ENCODE measurements at places on chromosomes 1 and 21.

- DNase-seq = no peak
Measured at GRCh38 chr1:177809819-177810218, 160.0 kb downstream of the SEC16B start.

- DNase-seq = no peak
Measured at GRCh38 chr1:68814067-68814466, 317.2 kb upstream of the DEPDC1 start.

DNA sequence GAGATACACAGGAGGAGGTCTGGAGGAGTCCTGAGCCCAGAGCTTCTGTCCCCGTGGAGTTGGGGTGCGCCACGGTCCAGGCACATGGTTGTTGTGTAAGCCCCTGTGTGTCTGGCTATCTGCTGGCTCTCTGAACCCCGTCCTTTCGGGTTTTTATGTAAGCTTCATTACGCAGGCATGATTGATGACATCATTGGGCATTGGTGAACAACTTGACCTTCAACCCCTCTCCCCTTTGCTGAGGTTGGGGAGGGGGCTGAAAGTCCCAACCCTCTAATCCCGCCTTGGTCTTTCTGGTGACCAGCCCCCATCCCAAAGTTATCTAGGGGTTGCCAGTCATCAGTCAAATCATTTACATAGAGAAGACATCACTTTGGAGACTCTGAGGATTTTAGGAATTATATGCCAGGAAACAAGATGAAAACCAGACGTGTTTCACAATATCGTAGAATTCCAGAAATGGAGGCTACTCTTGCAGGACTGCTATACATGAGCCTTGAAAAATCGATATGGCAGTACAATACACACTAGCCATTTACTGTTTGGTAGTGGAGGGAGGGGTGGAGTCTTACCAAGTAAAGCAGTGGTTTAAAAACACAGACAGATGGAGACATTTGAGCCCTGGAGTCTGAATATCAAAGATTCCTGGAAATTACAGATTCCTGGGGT lies 69.8 kb upstream of the SCAF4 start:
- no peak for DNase-seq

DNA sequence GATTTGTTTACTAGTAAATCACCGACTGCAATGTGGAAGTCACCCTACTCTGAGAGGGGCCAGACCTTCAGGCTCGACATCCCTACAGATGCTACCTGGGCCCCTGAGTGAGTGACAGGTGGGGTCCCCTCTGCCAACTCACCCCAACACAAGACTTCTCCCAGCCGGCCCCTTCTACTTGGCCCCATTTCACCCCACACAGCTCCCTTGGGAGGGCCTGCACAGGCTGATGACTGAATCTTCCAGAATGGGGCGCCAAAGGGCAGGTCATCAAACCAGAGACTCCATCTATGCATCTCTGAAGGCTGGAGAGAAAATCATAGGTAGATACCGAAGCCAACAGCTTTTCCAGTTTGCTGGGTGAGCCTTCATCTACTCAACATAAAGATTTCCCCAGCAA lies 9.4 kb upstream of the S100A8 start:
- no peak for DNase-seq

GRCh38 chr1:67921725-67922489 lies 88.6 kb upstream of the GNG12 start:
- no peak for DNase-seq

DNA sequence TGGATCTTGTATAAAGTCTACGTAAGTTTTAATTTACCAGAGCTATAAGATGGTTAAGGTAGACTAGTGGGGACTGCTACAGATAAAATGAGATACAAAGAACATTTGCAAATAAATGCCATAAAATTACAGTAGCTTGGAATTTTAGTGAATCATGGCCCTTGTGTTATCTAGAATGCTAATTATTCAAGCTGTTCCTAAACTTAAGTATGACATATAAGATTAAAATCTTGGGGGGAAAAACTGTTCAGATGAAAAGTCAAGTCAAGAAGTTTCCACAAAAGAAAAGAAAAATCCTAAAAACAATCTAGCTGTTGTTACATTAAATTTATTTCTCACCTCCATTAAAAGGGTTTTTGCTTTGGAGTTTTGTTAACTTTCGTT lies 51.7 kb downstream of the SIM2 start:
- no peak for DNase-seq

GRCh38 chr1:228459091-228459993 lies 27.8 kb upstream of the RNF187 start:
- no peak for DNase-seq

GRCh38 chr1:51642739-51643142 lies 25.8 kb downstream of the OSBPL9 start:
- no peak for DNase-seq

GRCh38 chr1:36448530-36449056 lies 1.7 kb downstream of the OSCP1 start:
- DNase-seq = no peak

- DNase-seq = no peak
Measured at GRCh38 chr1:6864166-6864565, 78.9 kb downstream of the CAMTA1 start.

- DNase-seq = no peak
Measured at GRCh38 chr1:200674838-200675587, 5.3 kb upstream of the DDX59 start.

DNA sequence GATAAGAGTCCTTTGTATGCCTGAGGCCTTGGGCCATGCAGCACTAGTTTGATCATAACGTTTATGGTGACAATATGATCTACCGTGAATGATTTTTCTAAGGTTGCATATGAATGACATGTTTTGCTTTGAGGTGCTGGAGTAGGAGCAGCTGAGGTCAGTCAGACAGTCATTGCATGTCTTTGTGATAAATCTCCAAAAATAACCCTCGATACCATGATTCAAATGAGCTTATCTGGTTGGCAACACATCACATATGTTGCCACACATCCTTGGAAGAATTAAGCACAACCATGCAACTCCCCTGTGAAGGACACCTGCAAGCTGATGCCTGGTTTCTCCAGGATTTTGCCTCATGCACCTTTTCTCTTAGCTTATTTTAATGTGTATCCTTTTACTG lies 394.5 kb downstream of the LTN1 start:
- DNase-seq = no peak

DNA sequence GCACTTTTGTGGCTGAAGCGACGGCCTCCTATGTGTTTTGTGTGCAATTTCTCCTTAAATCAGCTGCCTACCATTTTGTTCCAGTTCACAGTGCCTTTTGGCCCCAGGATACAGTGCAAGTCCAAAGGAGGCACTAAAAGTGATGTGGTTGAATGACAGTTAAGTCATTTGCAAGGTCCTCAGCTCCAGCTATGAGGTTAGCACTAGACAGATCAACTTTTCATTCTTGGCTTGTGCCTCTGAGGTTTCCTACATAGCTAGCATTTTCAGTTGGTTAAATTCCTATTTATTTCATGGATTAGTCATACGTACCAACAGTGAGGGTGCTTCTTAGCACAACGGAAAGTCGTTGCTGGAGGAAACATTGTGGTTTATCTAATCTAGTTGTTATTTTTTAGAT lies 59.3 kb upstream of the NTPCR start:
- DNase-seq = no peak

- DNase-seq = no peak
Measured at GRCh38 chr1:224168859-224169380, 14.1 kb upstream of the DEGS1 start.

DNA sequence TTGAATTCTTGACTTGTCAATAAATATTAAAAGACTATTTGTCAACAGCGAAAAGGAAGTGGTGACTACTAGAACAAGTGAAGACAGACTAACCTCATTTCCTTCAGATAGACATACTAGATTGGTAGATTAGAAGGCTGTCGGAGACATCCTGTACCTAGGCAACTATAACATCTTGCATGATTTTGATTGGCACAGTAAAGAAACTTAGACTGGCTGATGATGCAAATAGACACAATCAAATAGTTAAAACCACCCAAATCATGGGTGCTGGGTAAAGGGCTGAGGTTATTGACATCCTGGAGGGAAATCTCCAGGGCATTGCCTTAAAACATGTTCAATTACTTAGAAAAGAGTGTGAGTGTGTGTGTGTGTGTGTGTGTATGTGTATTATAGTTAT lies 85.9 kb upstream of the EDEM3 start:
- no peak for DNase-seq

- peak; percentile 85 for DNase-seq
Measured at GRCh38 chr1:147670319-147671001, at the start of gene ACP6. Gene ACP6, minus strand, starts transcription at chr1:147670524. Its CDS starts 476 bp downstream, at chr1:147670048.

- DNase-seq = no peak
Measured at GRCh38 chr21:35397781-35398180, 348.7 kb upstream of the RUNX1 start.

DNA sequence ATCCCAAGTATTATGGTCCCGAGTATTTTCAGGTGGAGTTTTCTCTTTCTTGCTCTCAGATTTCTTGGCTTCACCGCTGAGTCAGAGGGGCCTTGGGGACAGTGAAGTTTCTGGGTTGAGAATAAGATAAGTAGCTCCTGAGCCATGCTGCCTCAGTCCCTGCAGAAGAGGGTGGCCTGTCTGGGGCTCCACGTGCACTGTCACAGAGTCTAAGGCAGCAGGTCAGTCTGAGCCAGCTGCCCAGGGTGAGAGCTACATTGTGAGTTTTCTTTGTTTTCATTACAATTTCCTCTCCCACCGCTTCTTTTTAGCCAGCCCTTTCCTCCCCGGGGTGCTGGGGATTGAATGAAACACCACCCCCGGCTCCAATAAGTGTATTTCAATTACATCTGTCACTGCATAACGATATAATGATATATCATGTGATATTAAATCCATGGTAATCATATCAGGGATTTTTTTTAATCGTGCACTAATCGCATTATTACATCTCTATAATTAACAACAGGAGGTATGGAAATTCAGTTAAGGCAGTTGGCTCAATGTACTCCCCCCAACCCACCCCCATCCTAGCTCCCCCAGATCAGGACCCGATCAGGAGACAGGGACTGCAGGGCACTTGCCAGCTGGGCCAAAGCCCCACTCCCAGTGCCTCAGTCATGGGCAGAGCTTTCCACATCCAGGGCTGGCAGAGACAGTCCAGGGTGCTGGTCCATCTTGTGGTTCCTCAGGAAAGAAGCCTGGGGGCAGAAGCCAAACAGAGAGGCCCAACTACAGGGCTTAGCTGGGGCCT lies 43.7 kb downstream of the DMAP1 start:
- no peak for DNase-seq

DNA sequence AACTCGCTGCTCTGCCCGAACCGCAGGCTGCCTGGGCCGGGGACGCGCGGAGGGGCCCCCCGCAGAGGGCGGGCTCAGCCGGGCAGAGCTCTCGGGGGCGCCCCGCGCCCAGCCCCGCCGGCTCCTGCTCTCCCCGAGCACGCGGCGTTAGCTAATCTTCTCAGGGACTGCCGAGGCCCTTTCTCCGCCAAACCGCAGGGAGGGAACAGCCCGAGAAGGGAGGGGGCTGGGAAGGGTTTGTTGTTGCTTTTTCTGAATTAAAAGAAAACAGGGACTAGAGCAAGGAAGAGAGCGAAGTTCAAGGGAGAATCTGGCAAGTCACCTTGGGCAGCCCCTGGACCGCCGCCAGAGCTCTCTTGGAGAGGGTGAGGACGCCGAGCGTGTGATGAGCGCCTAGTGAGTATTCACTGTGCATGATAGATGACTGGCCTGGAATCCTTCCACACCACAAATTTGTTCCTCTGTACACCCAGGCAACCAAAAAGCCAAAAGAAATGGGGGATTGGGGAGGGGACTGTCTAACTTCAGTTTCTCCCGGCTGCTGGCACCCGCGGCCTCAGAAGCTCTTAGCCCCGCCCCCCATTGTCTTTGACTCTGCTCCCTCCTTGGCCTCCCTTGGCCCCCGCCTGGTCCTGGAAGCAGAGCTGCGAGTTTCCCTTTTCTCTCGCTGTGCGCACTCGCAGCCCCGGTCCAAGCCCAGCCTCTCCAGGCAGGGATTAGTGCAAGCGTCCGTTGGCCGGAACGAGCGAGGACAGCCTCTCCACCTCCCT lies 19.7 kb upstream of the LMX1A start:
- DNase-seq = peak; percentile 82

GRCh38 chr1:50270926-50271325 lies 152.3 kb downstream of the DMRTA2 start:
- DNase-seq = no peak

DNA sequence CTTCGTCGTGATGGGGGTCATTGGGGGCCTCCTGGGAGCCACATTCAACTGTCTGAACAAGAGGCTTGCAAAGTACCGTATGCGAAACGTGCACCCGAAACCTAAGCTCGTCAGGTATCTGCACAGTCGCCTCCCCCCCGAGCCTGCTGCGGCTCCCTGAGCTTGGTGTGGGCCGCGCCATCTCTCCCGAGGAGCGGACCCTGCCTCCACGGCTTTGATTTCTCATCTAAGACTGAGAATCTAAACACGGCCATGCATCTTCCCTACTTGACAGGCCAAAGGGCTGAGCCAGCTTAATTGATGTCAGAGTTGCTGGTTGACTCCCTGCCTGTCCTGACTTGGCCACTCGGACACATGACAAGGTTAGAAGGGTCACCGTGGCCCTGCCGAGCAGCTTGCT lies 19.1 kb downstream of the NPPA start:
- no peak for DNase-seq

- DNase-seq = no peak
Measured at GRCh38 chr1:107439567-107439966, 298.7 kb downstream of the NTNG1 start.

DNA sequence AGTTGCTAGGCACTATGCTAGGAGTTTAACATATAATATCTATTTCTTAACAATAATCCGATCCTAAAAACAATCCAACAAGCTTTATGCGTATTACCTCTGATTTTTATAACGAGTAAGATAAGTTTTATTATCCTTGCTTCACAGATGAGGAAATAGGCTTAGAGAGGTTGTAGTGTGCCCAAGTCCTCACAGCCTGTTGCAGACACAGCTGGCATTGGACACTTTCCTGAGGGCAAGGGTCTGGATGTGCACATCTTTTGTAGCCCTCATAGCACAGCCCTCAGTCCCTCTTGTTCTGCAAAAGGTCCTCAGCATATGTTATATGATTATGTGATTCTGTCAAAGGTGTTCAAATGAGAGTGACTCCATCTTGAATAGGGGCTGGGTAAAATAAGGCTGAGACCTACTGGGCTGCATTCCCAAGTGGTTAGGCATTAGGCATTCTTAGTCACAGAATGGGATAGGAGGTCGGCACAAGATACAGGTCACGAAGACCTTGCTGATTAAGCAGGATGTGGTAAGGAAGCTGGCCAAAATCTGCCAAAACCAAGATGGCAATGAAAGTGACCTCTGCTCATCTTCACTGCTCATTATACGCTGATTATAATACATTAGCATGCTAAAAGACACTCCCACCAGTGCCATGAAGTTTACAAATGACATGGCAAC lies 75.7 kb upstream of the F3 start:
- DNase-seq = no peak

DNA sequence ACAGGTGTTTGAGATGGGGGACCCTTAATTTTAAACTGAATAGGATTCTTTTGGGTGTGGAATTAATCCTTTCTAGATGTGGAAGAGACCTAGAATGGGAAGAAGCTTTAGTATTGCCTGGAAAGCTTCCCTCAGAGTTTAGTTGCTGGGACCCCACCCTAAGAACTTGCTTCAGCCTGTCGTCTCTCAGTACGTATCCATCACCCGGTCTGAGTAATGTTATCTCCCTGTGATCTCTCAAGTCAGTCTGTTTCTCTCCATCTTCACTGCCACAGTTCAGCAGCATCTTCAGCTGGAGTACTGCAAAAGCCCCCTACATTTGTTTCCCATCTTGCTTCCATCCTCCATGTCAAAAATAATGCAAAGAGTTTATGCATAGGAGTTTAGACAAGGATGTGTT lies 28.9 kb downstream of the CNST start:
- DNase-seq = no peak

GRCh38 chr1:113786069-113786468 lies 26.2 kb downstream of the RSBN1 start:
- DNase-seq = no peak

- DNase-seq = no peak
Measured at GRCh38 chr1:147628441-147628840, 41.9 kb downstream of the ACP6 start.

Data from substantia nigra (tissue), 51 donors.